CD4-positive, alpha-beta T cell treated with Interleukin-15 for 4 hours (primary cell): ENCODE measurements at places on chromosomes 5 and 9.

DNA sequence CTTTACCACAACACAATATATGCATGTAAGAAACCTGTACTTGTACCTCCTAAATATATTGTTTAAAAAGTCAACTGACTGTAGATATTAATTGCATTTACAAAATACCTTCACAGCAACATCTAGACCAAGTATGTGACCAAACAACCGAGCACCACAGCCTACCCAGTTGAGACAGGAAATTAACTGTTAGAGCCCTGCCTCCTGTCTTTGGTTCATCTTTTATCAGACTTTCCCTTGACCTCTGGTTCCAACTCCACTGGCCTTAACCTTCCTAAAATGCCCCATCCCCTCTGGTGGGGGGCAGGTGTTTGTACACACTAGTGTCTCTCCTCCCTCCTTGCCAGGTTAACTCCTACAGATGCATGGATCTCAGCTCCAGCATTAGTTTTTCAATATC lies 155.0 kb upstream of the PANK3 start:
- DNase-seq = no peak

DNA sequence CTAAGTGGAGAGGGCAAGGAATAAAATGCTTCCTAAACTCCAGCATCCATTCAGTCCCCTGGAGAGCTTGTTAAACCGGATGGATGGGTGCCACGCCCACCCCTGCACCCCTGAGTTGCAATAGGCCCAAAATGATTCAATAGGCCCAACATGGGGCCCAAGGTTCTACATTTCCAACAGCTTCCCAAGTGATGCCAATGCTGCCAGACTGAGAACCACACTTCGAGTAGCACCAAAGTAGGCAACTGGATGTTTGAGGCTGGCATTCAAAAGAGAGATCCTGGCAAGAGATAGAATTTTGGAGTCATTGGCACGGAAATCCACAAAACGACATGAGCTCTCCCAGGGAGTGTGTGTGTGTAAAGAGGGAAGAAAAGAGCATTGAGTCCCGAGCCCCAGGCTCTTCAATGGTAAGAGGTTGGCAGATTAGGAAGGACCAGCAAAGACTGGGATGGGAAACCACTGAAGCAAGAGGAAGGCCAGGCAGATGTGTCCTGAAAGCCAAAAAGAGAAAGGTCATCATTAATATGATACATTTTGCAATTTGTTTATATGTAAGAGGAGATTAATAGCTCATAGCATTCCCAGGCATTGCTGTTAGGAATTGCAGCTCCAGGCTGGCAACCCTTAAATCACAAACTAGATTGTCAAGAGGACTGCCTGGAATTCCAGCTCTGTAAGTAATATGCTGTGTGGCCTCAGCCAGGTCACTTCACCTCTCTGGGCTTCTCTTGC lies 130.6 kb downstream of the KCNIP1 start:
- no peak for DNase-seq

GRCh38 chr9:105401651-105402050 lies 46.2 kb upstream of the FSD1L start:
- no peak for DNase-seq

DNA sequence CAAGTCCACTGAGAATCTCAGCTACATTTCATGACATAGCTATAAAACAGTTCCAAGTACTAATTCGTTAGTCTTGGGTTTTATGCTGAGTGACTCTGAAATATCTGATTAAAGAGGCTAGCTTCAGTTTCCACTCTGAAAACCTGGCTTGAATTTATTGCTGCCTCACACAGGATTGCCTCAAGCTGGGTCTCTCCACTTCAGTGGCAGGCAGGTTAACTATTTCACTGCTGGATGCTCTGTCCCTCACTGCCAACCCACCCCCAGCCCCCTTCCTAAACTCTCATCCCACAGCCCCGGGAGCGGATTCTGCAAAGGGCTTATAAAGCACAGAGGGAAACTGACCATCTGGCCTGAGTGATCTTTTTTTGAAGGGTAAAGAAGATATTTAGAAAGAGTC lies 318.3 kb downstream of the MLLT3 start:
- no peak for DNase-seq

DNA sequence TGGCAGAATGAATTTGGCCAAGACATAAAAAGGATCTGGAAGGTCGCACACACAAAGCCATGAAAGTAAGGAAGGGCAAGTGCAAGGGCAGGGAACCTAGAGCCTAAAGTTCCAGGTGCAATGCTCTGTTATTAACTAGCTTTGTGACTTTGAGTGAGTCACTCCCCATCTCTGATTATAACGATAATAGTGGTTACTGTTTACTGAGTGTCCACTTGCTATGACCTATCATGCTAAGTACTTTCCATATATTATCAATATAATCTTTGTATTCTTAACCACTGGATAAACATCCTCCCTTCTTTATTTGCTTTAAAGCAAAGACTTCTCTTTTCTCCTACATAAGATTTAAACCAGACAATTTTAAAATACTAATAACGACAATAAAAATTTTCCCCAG lies 504.6 kb upstream of the BRINP1 start:
- DNase-seq = no peak

- no peak for DNase-seq
Measured at GRCh38 chr5:69281114-69281513, 46.4 kb downstream of the CDK7 start.

- DNase-seq = no peak
Measured at GRCh38 chr9:121650217-121651007, 1.0 kb upstream of the DAB2IP start.

DNA sequence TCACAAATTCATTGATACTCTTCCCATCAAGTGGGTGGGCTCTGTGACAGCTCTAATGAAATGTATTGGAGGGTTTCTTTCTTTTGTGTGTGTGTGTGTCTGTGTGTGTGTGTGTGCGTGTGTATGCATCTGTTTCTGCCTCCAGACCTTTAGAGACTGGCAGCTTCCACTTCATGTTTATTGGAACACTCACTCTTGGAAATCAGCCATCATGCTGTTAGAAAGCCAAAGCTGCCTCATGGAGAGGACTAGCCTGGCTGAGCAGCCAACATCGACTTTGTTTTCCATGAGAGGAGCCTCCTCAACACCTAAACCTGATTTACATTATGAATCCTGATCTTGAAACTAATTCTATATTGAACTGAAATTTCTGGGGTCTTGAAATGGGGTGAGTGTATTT lies 128.5 kb upstream of the FAM174A start:
- DNase-seq = no peak

DNA sequence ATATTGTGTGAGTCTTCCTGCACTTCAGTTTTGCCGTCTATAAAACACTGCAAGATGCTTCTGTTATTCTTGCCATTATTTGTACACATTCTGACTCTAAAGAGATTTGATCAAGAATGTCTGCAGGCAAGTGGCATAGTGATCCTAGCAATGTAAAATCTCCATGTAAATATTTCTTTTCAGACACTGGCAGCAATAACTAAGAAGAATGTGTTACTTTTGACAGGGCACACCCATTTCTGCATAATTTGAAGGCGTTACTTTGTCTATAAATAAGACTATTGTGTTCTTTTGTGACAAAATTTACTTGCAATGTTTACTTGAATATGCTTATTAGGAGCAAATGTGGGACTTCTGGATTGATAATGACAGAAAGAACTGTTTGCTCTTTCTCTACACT lies 20.1 kb downstream of the RANBP3L start:
- no peak for DNase-seq

DNA sequence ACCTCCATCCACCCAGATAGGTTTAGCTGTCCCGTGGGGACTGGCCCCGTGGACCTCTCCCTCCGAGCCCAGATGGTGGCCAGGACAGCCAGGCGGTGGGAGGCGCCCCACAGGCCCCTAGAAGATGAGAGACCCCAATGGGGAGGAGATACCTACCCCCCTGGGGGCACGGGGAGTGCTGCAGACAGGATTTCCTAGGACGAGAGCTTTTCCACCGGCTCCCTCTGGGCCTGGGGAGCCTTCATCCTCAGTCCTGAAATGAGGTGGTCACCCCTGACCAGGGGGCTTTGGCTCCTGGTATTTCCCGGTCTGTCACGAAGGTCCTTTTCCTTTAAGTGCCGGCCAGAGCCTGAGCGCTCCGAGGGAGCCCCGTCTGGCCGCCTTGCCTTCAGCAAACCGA lies 46.8 kb downstream of the MRPL36 start:
- no peak for DNase-seq

DNA sequence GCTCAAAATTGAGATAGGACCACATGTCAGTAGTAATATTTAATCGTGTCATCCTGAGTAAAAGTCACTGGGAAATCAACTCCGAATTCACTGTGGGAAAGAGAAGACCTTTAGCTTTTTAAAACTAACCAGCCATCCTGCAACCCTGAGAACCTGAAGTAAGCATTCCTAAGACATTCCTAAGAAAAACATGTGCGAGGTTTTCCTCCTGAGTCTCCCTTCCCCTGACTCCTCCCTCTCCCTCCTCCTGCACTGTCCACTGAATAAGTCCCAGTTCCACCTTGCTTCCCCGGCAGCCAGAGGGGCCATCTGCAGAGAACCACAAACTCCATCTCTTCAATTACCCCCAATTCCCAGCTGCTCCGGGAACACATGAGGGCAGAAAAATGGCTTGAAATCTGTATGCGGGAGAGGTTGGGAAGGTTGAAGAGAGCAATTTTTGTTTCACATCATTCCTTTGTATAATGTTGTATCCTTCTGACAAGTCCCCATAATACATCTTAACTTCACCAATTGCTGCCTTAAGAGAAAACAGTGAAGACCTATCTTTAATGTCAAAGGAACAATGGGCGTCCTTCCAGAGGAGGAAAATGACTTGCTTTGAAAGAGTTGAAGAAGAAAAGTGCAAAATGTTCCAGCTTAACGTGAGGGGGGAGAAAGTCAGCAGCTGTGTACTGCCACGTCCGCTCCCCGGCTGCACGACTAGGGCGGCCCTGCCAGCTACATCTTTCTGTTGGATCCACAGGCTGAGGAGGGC lies 186.3 kb downstream of the ZNF462 start:
- DNase-seq = no peak

- no peak for DNase-seq
Measured at GRCh38 chr9:89612566-89613278, 7.9 kb downstream of the GADD45G start.

DNA sequence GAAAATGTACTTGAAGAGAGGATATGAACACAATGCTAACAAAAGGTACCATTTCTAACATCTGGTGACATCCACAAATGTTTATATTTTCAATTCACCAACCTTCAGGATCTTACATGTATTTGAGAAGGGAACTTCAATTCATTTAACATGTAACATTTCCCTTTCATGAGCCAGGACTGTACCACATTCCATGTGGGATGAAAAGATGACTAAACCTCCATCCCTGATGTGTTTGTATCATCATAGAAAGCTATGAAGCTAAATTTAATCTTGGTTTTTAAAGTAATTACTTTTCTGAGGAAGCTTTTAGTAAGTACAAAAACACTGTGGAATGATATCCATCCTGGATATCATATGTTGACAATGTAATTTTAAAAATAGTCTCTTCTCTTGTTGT lies 78.2 kb upstream of the GNA14 start:
- no peak for DNase-seq

DNA sequence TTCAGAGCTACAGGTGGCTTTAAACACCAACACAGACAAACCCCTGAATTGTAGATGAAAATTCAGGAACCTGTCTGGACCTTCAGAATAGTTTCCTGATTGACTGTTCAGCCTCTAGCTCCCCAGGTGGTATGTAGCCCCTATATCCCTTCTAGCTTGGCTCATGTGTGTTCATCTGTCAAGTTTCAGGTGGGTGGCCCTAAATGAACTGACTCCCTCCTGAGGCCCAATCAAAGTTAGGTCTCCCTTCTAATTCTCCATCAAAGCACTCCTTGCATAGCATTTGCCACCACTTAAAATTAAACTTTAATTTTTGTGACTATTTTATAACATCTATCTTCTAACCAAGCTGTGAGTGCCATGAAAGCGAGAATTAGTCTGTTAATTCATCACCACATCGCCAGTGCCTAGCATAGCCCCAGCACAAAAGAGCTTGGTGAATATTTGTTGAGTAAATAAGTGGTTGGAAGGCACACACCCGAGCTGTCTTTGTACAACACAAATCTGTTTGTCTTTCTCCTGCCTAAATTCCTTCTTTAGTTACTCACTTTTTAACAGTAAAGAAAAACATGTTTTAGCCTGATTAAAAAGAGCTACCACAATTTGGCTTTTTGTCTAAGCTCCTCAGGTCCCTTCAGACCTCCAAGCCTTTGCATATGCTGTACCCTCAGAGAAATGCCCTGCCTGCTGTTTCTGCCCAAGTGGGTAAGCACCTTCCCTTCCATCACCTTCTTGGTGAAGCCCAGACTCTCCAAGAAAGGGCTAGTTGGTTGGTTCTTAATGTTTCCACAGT lies 138.1 kb upstream of the HMHB1 start:
- no peak for DNase-seq

DNA sequence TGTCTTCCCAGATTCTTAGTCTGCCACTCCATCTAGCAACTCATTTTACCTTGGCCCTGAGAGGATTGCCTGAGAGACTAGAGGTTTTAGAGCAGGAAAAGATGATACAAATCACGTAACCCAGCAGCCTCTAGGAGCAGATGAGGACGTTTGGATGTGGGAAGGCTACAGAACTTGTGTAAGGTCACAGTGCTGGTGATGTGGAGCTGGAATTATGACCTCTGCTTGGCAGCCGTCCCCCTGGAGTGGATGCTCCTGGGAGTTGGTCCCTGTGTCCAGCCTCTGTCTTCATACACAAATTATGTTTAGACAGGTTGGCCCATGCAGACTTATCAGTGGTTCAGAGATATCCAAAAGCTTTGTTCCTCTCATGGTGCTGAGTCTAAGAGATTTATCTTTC lies 499.0 kb downstream of the EBF1 start:
- no peak for DNase-seq

DNA sequence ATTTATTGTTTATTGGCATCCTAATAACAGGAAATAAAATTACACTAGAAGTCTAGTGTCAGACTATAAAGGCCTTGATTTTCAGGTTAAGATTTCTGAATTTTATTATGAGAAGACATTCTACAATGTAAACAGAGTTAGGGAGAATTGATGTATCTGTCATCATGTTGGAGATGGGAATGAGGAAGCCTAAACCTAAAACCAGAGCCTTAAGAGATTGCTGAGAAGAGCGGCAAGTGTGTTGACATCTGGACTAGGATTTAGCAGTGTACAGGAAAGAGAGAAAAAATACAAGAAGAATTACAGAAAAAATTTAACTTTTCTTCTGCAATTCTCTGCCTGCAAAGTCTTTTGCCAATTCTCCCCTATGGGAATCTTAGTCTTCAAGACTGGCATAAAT lies 525.5 kb downstream of the NR2F1-AS1 start:
- DNase-seq = no peak

- DNase-seq = no peak
Measured at GRCh38 chr5:43134019-43134418, 13.3 kb downstream of the ZNF131 start.

GRCh38 chr9:34689116-34689470 lies 2.0 kb downstream of the CCL19 start:
- DNase-seq = no peak

GRCh38 chr9:1028501-1029190 lies 21.5 kb upstream of the DMRT2 start:
- no peak for DNase-seq

GRCh38 chr9:88996046-88996920 lies 5.0 kb downstream of the S1PR3 start:
- no peak for DNase-seq

DNA sequence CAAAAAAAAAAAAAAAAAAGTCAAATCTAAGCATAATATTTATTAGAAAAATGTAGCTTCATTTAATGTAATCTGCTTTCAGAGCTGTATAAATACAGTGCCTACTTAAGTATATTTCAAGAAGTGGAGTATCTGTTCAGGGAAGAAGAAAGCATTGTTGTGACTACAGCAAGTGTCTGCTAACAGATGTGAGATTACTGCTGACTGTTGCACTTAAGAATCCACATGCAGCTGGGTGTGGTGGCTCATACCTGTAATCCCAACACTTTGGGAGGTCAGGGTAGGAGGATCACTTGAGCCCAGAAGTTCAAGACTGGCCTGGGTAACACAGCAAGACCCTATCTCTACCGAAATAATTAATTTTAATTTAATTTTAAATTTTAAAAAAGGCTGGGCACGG lies 19.0 kb downstream of the KDM3B start:
- no peak for DNase-seq
